ENCODE measurements at places on chromosomes 5 and 9. TPM values are rescaled to one million over a fixed set of nuclear protein-coding genes. Genes with fewer than 3 reads are reported as not detected.

- no peak overlapping the region for H3K27ac ChIP-seq
- no peaks in the 10 kb centered on the region for H3K27me3 ChIP-seq
- H3K36me3 ChIP-seq: no peaks in the 10 kb centered on the region
Observed at GRCh38 chr5:180640861-180641565, 8.4 kb downstream of the FLT4 start.

DNA sequence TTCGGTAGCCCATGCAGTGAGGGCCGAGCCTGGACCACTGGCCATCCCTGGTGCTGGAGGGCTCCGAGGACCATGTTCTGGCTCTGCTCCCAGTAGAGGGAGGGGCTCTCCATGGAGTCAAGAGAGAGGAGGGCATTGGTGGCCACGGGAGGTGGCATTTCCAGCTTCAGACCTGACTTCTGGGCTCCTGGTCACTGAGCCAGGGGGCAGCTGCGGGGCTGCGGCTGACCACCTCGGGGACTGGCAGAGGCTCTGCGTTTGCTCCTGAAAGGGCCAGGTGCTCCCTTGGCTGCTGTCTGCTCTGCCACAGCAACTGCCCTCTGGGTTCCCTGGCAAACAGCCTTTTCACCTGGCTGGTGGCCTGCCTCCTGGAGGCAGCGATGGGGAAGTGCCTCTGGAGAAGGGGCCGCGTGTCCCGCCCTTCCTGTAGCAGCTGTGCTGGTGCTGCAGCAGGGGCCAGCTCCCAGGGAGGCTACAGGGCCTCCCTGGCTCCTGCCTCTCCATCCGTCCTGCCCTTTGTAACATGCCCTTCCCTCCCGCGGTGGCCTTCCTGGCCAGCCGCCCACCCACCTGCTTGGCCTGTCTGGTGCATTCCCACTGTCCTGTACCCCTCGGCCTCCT, 144.6 kb downstream of the CACNA1B start:
- DNase-seq: peak; percentile 91
- no peaks in the 10 kb centered on the region for H3K4me1 ChIP-seq
- no peak overlapping the region for H3K27ac ChIP-seq
- H3K27me3 ChIP-seq: no peaks in the 10 kb centered on the region
- H3K36me3 ChIP-seq: no peaks in the 10 kb centered on the region
- no peak overlapping the region for H3K4me3 ChIP-seq

TMC1 gene
- total RNA-seq: not detected

TMEM203 gene
- total RNA-seq: 45.8 TPM

DNA sequence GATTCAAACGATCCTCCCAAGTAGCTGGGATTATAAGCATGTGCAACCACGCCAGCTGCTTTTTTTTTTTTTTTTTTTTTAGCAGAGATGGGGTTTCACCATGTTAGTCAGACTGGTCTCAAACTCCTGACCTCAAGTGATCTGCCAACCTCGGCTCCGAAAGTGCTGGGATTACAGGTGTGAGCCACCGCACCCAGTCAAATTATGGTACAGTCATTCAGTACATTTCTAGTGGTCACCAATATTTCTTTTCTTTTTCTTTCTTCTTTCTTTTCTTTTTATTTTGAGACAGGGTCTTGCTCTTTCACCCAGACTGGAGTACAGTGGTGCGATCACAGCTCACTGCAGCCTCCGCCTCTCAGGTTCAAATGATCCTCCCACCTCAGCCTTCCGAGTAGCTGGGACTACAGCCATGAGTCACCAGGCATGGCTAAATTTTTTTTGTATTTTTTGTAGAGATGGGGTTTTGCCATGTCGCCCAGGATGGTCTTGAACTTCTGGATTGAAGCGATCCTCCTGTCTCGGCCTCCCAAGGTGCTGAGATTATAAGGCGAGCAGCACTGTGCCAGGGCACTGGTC, 25.4 kb upstream of the DCP2 start:
- H3K4me3 ChIP-seq: no peak overlapping the region
- no peak overlapping the region for H3K27ac ChIP-seq
- no peak for DNase-seq
- no peaks in the 10 kb centered on the region for H3K4me1 ChIP-seq
- H3K27me3 ChIP-seq: no peaks in the 10 kb centered on the region

- H3K27ac ChIP-seq: no peak overlapping the region
- H3K27me3 ChIP-seq: peaks cover 36% of the 10 kb centered on the region
- no peak overlapping the region for H3K4me3 ChIP-seq
- H3K36me3 ChIP-seq: no peaks in the 10 kb centered on the region
- no peak for DNase-seq
Observed at GRCh38 chr9:126721564-126721981, 83.3 kb upstream of the ZBTB43 start.

DNA sequence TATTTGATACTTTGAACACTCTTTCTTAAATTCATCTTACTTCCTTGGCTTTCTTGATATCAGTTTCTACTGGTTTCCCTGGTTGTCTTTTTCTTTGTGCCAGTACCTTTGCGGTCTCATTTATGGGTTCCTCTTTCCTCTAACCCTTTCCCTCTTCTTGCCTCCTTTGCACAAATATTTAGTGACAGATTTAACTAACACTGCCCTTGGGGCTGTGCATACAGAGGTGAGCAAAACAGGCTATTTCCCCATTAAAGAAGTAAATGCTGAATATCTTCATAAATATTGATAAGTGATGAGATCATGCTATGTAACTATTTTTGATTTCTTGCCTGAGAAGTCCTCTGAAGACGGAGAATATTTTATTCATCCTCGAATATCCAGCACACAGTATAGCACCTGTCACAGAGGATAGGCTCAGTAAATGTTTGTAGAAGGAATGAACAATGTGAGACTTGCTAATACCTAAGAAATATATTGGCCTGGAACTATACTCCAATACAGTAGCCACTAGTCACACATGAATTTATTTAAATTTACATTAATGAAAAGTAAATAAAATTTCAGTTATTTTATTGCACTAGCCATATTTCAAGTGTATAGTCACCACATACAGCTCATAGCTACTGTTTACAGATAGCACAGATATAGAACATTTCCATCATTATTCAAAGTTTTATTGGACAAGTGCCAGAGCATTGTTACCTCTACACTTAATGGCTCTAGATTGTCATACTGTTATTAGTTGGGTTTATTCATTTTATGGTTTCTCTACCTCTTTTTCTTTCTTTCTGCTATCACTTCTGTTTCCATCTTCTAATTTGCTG, 90.4 kb downstream of the RIC1 start:
- peak overlapping the region; percentile 44 for H3K4me3 ChIP-seq
- peaks cover 75% of the 10 kb centered on the region for H3K36me3 ChIP-seq
- no peaks in the 10 kb centered on the region for H3K27me3 ChIP-seq

RXFP3 gene
- 0.13 TPM for total RNA-seq

DNA sequence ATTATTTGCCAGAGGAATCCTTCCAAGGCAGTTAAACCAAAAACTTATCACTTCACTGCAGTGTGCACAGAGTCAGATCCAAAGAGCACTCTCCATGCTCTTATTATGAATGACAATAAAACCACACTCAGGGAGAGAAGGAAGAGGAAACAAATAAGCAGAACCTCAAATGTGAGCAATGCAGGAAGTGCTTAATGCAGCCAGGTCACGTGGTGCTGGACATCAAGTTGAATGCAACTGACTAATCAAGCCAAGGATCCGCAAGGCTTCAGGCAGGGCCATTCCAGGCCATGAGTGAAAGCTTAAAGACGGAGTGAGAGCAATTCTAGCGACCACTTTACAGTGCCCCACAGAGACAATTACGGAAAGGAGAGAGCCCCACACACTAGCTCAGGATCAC, 230.4 kb upstream of the PUM3 start:
- no peak overlapping the region for H3K27ac ChIP-seq
- no peaks in the 10 kb centered on the region for H3K4me1 ChIP-seq
- no peaks in the 10 kb centered on the region for H3K36me3 ChIP-seq
- H3K4me3 ChIP-seq: no peak overlapping the region
- DNase-seq: no peak
- H3K27me3 ChIP-seq: no peaks in the 10 kb centered on the region

- no peaks in the 10 kb centered on the region for H3K4me1 ChIP-seq
- H3K27ac ChIP-seq: no peak overlapping the region
- peak; percentile 92 for DNase-seq
- no peaks in the 10 kb centered on the region for H3K36me3 ChIP-seq
- no peak overlapping the region for H3K4me3 ChIP-seq
- no peaks in the 10 kb centered on the region for H3K27me3 ChIP-seq
Observed at GRCh38 chr9:116589392-116590354, 97.4 kb upstream of the TRIM32 start.

DNA sequence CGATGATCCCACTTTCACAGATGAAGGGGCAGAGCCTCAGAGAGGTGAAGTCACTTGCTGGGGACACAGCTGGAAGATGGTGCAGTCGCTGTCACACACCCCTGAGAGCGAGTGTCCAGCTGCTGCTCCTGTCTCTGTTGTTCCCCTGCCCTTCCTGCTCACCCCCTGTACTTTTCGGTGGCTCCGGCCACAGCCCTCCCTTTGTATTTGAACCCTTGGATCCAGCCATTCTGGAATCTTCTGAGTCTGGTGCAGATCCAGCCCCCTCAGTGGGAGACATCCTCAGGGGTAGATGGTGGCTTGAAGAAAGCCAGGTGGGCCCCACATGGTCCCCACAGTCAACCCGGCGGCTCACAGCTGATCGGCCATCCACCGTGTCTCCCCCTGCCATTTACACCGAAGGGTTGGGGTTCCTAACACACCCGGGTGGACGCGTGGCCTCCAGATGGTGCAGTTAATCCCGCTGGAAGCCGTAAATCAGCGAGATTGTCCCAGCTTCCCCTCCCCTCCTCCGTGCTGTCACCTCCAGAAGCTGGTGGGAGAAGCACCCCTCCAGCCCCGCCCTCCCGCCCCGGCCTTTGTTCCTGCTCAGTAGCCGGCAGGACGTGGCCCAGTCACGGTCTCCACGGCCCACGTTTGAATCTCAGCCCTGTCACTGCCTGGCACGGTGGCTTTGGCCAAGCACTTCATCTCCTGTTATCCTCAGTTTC, 204.8 kb downstream of the C9orf50 start:
- peaks cover 8% of the 10 kb centered on the region for H3K4me1 ChIP-seq
- H3K27me3 ChIP-seq: no peaks in the 10 kb centered on the region
- DNase-seq: no peak
- no peak overlapping the region for H3K4me3 ChIP-seq
- H3K27ac ChIP-seq: peak overlapping the region; percentile 84
